ENCODE measurements at places on chromosomes 16 and 17.

- DNase-seq = no peak
Observed at GRCh38 chr17:72642720-72643119, 449.8 kb downstream of the SLC39A11 start.

GRCh38 chr17:83183951-83184506, 104.6 kb downstream of the METRNL start:
- DNase-seq = no peak

GRCh38 chr16:70687671-70688245, 1.9 kb upstream of the MTSS2 start:
- DNase-seq = no peak

- no peak for DNase-seq
Observed at GRCh38 chr17:50522766-50523165, 9.8 kb upstream of the EPN3 start.

Measured in stimulated activated CD4-positive, alpha-beta T cell treated with anti-CD3 and anti-CD28 coated beads, TNF-alpha, amount 100 ng/mL, for 48 hours (primary cell).